ENCODE measurements at places on chromosomes 12 and 14.

DNA sequence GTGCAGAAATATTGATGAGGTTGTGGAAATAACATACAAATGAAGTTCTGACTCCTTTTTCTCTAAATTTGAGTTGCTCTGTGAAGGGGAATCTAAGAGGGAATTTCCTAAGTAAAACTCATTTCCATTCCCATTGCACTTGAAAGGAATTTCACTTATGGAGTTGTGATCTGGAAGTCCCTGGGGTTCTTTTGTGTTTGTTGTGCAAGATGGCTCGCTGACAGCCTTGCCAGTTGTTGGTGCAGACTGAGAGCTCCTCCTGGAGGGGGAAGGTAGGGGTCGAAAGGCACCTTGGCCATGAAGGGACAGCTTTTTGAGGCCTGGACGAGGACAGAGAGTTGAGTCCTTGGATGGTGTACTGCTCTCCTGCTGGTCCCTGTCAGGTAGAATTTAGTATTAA is 72.0 kb downstream of the C12orf56 start:
- DNase-seq: no peak

- no peak for DNase-seq
Observed at GRCh38 chr12:6192604-6193380, 7.4 kb upstream of the CD9 start.

GRCh38 chr12:94100211-94100627 is 48.2 kb upstream of the PLXNC1 start:
- DNase-seq: no peak

- DNase-seq: no peak
Observed at GRCh38 chr12:49955899-49956662, 5.5 kb downstream of the AQP2 start.

GRCh38 chr12:75905922-75906321 is 125.7 kb downstream of the PHLDA1 start:
- DNase-seq: no peak

GRCh38 chr14:99937475-99938244 is 127.6 kb upstream of the EVL start:
- DNase-seq: no peak

- DNase-seq: no peak
Observed at GRCh38 chr14:77314043-77314442, 6.6 kb downstream of the POMT2 start.

DNA sequence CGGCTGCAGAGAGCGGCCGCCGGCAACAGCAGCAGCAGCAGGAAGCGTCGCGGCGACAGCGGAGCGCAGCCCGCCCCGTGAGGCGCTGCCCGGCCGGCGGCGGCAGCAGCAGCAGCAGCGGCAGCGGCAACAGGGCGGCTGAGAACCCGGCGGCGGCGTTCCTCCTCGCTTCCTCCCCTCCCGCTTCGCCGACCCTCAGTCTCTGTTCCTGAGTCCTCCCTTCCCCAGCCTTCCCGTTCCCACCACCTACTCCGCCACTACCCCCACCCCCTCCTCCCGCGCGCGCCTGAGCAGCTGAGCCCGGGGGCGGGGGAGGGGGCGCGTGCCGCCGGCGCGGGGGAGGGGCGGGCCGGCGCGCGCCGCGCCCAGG is 310 bp downstream of the BICDL1 start:
- DNase-seq: no peak

DNA sequence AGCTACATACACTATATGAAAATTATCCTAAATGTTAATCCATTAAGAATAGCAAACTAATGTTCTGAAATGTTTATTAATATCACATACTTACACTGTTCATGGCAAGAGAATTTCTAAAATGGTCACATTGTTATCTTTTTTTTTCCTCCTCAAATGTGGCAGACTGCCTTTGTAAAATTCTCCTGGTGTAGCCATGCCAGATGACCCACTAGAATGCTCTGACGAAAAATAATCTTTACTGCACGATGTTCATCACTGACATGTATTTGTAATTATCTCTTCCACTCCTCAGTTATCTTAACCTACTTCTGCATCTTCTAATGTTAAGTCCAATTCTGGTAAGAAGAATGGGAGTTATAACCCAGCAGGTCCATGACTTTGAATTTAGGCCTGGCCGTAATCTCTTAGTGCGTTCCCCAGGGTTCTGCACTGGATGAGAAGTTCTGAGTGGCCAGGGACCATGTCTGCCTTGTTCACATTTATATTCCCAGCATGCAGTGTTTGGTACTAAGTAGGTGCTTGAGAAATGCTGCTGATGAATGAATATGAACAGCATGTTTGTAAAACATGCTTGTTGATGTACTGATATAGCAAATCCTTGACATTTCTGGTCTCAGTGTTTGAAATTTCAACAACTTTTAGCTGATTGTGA is 46.7 kb downstream of the NOPCHAP1 start:
- no peak for DNase-seq

DNA sequence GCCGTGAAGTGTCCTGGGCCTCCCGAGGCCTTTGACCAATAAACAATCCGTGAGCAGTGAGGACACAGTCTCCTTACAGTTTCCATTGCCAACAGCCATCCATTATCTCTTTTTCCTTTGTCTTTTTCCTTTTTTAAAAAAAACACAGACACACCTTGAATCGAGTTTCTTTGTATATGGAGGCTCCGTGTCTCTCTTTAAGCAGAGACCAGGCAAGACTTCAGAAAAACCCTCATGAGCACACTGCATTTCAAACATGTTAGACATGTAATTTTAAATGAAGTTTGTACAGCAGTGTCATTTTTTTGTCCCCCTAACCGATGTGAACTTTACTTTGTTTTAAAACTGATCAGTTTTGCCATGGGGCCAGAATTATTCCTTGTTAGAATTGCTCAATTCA is 111.1 kb downstream of the SPTSSA start:
- no peak for DNase-seq

DNA sequence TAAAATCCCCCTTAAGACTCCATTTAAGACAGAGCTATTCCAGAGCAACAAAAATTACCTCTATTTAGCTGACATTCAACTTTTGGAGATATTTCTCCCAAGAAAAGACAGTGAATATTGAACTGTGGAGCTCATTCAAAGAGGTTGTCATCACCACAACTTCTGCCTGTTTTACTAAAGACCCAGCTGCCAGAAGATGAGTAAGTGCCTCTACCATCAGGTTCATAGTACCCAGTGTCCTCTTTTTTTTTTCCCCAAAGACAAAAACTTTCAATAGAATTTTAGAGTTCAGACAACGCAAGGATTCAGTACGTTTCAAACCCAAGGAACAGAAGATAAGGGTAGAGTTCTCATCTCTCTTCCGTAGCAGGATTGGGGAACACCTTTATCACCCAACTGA is 461.3 kb downstream of the BCAT1 start:
- DNase-seq: no peak

DNA sequence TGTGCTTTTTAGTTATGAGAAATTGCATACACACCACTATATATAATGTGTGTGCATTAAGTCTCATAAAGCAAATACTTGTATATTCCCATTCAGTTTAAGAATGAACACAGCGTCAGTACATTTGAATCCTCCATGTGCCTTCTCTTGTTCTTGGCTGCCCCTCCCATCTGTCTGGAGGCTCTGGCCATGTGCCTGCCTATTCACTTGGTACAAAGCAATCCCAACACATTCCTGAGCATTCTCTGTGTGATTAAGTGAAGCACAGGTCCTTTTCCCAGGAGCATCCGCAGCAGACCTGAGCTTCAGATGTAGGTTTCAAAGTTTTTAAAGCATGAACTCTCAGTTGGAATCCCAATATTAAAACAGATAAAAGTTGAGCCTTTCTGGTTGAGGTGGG is 58.7 kb downstream of the POLR3B start:
- DNase-seq: no peak

GRCh38 chr12:59972905-59973304 is 377.1 kb downstream of the SLC16A7 start:
- no peak for DNase-seq

GRCh38 chr12:56683-57346 is 9.8 kb upstream of the IQSEC3 start:
- DNase-seq: no peak

DNA sequence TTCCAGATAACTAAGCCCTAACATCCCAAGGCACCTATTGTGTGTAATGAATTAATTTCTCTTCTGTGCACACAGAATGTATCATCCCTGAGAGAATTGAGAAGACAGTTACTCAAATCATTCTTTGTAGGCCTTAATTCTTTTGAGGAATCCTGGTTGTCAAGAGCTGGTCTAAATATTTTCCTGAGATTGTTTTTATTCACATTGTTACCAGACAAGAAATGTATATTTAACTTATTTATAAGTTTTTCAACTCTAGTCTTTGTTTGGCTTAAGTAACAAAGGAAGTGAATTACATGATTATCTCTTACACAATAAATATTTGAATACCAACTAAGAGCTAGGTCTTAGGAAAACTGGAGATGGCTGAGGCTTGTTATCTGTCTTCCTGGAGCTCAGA is 169.4 kb downstream of the DACT1 start:
- no peak for DNase-seq

GRCh38 chr12:51238037-51238509 is 553 bp upstream of the DAZAP2 start:
- no peak for DNase-seq

DNA sequence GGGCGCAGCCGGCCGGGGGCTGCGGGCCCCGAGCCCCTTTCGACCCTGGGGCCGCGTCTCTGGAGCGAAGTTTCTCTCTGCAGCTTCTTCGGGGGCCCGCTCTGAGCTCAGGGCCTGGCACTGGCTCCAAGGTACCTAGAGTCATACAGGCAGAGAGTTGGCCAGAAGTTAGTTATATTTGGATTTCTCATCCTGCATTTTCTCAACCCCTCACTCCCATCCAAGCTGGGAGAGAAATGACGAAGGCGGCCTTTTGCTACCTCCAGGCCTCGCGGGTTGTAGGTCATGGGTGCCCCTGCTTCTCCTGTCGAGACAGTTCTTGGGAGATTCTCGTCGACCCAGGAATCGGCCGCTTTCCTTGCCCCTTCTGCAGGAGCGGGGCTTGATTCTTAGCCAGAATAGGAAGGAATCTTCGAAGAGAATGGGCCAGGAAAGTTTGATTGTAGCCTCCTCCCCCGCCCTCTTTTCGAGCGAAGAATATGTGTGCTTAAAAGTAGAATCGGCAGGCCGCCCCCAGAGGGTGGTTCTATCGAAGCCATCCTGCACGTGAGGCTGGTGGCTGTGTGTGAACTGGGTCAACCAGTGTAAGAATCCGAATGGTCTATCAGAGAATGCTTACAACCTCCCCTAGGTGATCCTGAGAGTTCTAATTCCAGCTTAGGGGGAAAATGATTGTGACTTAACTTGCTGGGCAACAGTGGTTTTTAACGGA is 785 bp downstream of the MLEC start:
- DNase-seq: no peak

GRCh38 chr14:58942516-58942915 is 246.0 kb upstream of the DAAM1 start:
- no peak for DNase-seq

GRCh38 chr12:21416511-21417121 is 20.8 kb upstream of the PYROXD1 start:
- no peak for DNase-seq

Data from stimulated activated CD8-positive, alpha-beta memory T cell treated with anti-CD3 and anti-CD28 coated beads, Interleukin-12 subunit alpha, Interleukin-12 subunit beta, amount 100 ng/mL, for 1 hour (primary cell).